ENCODE measurements at places on chromosomes 5 and 9.

DNA sequence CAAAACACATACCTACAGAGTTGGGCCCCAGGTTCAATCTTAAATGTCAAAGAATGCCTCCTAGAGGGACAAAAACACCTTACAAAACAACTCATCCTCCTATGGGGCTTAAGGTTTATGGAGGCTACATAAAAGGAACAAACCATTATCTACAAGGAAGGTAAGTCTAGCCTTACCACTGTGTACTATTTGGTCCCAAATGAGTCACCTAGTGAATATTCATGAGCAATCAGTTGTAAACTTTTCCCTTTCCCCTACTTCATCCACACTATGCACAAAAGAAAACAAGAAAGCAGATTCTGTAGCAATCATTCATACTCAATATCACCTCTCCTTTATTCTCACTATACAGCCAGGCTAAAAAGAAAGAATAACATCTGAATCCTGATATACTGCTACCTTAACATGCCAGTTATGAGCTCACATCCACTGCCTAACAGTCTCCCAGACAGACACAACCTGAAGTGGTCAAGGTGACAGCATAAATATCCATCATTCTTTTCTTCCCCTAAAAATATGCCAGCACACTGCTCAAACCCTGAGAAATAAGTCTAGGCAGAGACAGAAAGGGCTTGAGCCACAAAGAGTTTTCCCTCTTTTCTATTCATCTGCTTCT is 6.2 kb downstream of the OXCT1 start:
- DNase-seq: no peak

GRCh38 chr5:181056431-181056830 is 16.4 kb downstream of the BTNL9 start:
- DNase-seq: no peak

GRCh38 chr9:134321946-134322741 is 4.1 kb upstream of the RXRA start:
- no peak for DNase-seq

- DNase-seq: no peak
These were observed 64.2 kb upstream of the OLFM1 start for GRCh38 chr9:135023088-135023785.

DNA sequence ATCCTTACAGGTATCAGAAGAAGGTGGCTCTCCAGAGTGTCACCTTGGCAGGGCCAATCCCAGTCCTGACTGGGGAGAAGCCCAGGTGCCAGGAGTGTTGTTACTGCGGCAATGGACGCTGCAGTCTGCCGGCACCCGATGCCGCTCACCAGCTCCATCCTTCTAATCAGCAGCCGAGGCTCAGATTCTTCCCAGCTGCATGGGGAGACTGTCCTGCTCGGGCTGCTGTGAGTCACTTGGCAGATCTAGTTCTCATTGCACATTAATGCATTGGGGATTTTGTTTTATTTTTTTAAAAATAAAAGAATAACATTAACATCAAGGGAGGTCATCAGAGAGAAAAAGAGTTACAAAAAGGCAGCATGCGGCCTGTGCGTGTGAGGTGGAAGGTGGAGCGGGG is 115.8 kb downstream of the MTX3 start:
- DNase-seq: no peak

DNA sequence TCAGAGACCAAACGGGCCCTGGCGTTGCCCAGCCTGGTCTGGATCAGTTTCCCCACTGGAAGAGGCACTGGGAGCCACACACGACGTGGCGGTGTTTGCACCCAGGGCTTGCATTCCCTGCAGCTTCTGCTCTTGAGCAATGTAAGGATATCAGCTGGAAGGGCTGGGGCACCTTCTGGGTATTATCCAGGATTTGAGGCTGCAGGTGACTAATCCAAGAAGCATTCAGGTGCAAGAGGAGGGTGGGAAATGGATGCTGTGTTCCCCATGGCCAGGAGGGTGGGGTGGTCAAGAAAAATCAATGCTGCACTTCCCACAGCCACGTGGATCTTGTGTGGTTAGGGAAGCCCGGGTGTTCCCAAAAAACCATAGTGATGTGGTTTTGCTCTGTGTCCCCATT is 430.9 kb downstream of the IRX2 start:
- no peak for DNase-seq

DNA sequence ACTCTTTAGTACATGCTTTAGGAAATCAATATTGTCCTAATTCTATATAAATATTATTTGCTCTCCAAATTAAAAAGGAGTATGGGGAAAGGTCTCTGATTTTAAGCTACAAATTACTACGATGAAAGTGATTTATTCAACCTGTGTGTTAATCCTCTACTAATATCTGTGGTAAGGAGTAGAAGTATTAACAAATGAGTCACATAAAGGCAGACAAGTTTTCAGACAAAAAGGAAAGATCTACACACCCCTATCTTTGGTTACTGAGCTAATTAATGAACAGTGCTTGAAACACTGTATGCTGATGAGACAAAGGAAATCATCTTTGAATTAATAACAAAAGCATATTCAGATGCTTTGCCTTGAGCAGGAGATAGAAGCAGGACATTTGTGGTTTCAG is 15.9 kb downstream of the LOX start:
- DNase-seq: no peak

- no peak for DNase-seq
These were observed 280.7 kb downstream of the PRELID2 start for GRCh38 chr5:145554399-145554798.

DNA sequence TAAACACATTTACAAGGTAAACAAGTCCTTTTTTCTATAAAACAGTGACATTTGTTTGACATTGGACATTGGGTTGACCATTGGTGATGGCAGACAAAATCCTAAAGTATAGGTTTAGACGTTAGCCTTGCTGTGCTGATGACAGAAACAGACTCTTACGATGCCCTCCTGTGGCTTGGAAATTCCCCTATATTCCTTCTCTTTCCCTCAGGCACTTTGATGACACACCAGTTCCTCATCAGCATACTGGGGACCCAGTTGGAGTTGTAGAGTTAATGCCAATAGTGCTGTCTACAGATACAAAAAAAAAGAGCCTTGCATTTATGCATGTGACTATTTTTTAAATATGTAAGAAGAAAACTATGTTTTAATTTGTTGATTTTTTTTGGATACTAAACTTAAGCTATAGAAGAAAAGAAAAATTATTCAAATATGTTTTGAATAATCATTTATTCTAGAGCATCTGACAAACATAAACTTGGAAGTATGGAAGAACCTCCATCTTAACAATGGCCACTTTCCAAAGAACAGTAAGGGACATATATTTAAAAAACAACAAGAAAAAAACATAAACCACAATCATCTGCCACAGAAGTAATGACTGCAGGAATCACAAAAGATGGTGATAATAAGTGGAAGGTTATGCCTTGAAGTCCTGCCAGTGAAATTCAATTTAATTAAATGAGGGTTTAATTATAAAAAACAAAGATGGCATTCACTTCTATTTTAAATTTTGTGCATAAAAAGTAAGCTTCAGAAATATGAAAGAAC is 75.6 kb upstream of the SNCAIP start:
- DNase-seq: no peak

- DNase-seq: no peak
These were observed 40.7 kb downstream of the VCAN start for GRCh38 chr5:83512061-83512745.

GRCh38 chr9:124191691-124192395 is 65.9 kb upstream of the NEK6 start:
- no peak for DNase-seq

DNA sequence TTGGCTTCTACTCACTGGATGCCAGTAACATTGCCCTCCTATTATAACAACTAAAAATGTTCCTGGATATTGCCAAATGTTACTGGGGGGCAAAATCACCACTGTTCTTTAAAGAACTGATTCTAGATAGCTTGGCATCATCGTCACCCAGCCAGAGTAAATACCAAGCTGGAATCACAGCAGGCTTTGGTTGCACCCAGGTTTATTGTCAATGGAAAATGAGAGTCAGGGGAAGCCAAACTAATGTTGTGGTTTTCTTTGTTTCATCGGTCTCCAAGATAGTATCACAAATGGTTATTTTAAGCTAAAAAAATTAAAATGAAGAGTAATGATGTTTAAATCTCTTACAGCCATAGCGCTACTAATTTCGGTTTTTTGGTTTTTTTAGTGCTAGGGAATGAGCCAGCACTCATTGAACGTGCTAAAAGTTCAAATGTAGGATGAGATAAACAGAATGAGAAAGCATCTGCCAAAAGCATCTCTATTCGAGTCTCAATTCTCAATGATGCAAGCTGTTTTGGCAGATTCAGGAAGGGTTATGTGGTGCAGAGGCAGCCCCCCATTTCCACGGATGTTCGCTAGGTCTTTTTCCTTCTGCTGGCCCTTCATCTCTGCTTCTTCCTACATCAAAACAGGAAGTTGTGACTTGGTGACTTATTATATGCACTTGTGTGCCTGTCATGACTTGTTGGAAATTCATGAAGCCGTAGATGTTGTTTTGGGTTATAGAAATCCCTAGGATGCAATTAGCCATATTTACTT is 558.0 kb downstream of the EBF1 start:
- DNase-seq: no peak

GRCh38 chr5:93422652-93423280 is 158.3 kb downstream of the NR2F1-AS1 start:
- no peak for DNase-seq

GRCh38 chr5:82356808-82357671 is 78.9 kb upstream of the RPS23 start:
- peak; percentile 88 for DNase-seq

GRCh38 chr5:151585970-151586369 is 5.2 kb downstream of the FAT2 start:
- peak; percentile 22 for DNase-seq

GRCh38 chr9:76894198-76894597 is 11.7 kb downstream of the PRUNE2 start:
- DNase-seq: no peak

DNA sequence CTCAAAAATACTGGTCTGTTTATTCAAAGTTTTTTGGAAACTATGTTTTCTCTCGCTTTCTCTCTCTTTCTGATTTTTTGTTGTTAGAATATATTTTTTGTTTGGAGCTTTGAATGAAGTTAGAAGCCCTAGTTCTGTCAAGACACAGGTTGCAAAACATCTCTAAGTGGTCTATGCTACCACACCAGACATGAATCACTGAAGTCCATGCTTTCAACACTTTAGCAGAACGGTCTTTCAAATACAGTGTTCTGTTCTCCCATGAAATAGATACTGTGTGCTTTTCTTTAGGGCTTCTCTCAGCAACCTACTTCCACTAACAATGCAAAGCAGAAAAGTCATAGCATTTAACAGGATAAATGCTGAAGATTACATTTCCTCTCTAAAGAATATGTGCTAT is 392.5 kb downstream of the TMEM167A start:
- no peak for DNase-seq

All from GM04504 (cell line).